A673 (cell line): ENCODE measurements at places on chromosomes 7 and 10. TPM values are rescaled to one million over a fixed set of nuclear protein-coding genes. Genes with fewer than 3 reads are reported as not detected.

GRCh38 chr7:90763108-90763507 is 167.0 kb downstream of the CDK14 start:
- H3K4me1 ChIP-seq = peaks cover 79% of the 10 kb centered on the region
- no peak for DNase-seq
- no peak overlapping the region for H3K4me3 ChIP-seq
- no peaks in the 10 kb centered on the region for H3K27me3 ChIP-seq
- H3K27ac ChIP-seq = no peak overlapping the region
- H3K36me3 ChIP-seq = no peaks in the 10 kb centered on the region

GRCh38 chr7:131265227-131265626 is 62.4 kb upstream of the MKLN1 start:
- DNase-seq = no peak
- H3K27me3 ChIP-seq = no peaks in the 10 kb centered on the region
- no peak overlapping the region for H3K27ac ChIP-seq
- H3K4me1 ChIP-seq = no peaks in the 10 kb centered on the region
- no peak overlapping the region for H3K4me3 ChIP-seq

DNA sequence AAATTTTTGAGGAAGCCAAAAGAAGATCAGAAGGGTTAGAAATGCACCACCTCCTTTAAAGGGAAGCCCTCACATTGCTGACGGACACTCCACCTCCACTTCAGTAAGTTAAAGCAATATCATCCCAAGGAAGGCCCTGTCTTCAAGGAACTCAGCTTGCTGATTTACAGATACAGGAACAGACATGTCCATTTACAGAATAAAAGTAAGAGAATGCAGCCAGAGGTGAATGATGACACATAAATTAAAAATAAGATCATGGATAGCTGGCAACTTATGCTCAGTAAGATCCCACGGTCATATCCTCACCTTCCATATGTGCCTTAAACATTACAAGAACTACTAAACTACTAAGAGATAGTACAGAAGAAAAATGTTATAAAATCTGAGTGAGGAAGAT is 20.4 kb downstream of the GRB10 start:
- H3K4me3 ChIP-seq = no peak overlapping the region
- no peaks in the 10 kb centered on the region for H3K36me3 ChIP-seq
- no peaks in the 10 kb centered on the region for H3K27me3 ChIP-seq
- DNase-seq = no peak

DNA sequence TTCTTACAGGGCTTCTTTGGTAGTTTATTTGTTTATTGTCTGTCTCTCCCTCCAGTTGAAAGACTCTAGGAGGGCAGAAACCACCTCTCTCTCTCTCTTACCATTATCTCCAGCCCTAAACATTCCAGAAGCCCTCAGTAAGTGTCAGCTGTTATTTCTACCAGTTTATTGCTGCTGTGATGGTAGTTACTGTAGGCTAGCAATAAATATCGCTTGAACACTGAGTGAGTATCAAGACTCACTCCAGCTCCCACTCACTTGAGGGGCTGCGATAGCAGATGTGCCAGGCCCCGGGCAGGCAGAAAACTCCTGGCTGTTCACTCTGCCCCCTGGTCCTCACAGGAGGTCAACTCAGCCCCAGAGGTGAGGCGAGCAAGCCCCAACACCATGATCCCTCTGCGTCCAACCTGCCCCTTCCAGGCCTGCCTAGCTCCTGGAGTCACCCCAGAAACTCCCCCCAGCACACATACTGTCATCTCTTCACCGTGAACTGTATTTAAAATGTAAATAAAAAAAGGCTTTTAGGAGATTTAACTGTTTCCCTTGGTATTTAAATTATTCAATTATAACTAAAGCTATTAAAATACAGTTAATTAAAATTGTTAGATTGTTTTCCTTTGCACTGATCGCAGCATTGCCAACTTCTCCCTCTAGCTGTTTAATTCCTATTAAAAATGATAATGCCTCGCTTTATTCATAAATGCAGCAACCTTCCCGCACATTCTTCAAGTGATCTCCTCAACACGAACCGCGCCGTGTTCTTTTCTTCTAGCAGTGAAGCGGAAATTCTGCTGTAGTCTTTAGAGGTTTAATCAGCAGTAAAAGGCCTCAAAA is 321.1 kb upstream of the ZMIZ1 start:
- peaks cover 4% of the 10 kb centered on the region for H3K27me3 ChIP-seq
- H3K4me3 ChIP-seq = no peak overlapping the region
- H3K4me1 ChIP-seq = no peaks in the 10 kb centered on the region
- no peak for DNase-seq
- H3K27ac ChIP-seq = no peak overlapping the region

DNA sequence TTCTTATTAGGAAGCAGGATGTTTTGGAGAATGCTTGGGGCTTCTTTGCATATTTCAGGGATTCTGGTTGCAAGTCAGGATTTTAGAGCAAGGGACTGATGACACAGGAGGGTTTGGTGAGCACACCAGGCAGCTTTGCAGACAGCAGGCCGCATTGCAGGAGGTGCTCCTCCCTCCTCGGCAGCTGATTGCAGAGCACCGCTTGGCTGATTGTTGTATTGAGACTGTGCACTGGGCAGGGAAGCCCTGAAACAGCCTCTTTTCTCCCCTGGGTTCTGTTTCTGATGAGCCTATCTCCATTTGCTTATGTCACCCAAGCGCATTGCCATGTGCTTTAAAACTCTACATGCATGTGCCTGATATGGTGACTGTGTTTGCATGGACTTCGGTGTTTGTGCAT is 769.6 kb downstream of the GRID1 start:
- DNase-seq = no peak
- no peak overlapping the region for H3K4me3 ChIP-seq
- H3K36me3 ChIP-seq = no peaks in the 10 kb centered on the region
- peaks cover 43% of the 10 kb centered on the region for H3K27me3 ChIP-seq
- no peaks in the 10 kb centered on the region for H3K4me1 ChIP-seq

GRCh38 chr7:33887266-33887975 is 17.9 kb upstream of the BMPER start:
- no peak for DNase-seq
- H3K36me3 ChIP-seq = no peaks in the 10 kb centered on the region
- H3K4me3 ChIP-seq = no peak overlapping the region
- no peaks in the 10 kb centered on the region for H3K27me3 ChIP-seq
- no peak overlapping the region for H3K27ac ChIP-seq

GRCh38 chr10:25982107-25982506 is 48.1 kb downstream of the MYO3A start:
- no peak overlapping the region for H3K4me3 ChIP-seq
- no peaks in the 10 kb centered on the region for H3K4me1 ChIP-seq
- H3K27ac ChIP-seq = no peak overlapping the region
- H3K27me3 ChIP-seq = no peaks in the 10 kb centered on the region

GRCh38 chr10:57119684-57120083 is 758.6 kb upstream of the ZWINT start:
- no peaks in the 10 kb centered on the region for H3K36me3 ChIP-seq
- no peaks in the 10 kb centered on the region for H3K27me3 ChIP-seq
- H3K4me3 ChIP-seq = no peak overlapping the region
- no peak for DNase-seq
- no peaks in the 10 kb centered on the region for H3K4me1 ChIP-seq
- no peak overlapping the region for H3K27ac ChIP-seq

DNA sequence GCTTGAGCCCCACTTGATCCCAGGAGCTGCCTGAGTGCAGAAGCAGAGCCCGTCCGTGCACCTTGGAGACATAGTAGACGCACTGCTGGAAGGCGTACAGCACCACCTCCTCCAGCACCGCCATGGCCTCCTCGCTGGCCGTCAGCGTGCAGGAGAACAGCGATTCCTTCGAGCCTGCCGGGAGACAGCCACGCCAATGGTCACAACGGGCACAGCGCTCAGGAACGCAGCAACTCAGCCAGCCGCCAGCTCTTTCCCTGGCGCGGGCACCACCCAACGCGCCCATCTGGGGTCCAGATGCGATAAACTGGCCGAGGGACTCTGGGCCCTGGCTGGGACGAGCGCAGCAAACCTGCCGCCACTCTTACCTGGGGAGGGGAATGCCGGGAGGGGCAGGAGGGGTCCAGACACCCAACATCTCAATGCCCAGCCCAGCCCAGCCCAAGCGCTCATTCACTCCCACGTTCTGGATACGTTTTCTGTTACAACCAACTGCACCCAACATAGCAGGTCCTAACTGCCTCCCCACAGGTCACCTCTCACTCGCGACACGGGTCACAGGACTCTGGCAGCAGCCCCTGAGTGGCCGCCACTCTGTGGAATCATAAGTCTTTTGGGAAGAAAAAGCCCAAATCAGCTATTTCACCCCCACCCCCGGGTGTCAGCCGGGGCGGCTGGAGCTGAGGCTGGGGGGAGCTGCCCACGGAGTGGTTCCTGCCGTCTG is 41.9 kb downstream of the AP5Z1 start:
- no peaks in the 10 kb centered on the region for H3K4me1 ChIP-seq
- no peaks in the 10 kb centered on the region for H3K27me3 ChIP-seq
- DNase-seq = no peak
- no peak overlapping the region for H3K4me3 ChIP-seq
- H3K36me3 ChIP-seq = no peaks in the 10 kb centered on the region

- H3K27me3 ChIP-seq = no peaks in the 10 kb centered on the region
- no peaks in the 10 kb centered on the region for H3K4me1 ChIP-seq
- H3K4me3 ChIP-seq = no peak overlapping the region
Measured at GRCh38 chr10:128922172-128922571, 544.9 kb upstream of the MGMT start.

GRCh38 chr7:92289321-92289720 is 43.5 kb downstream of the ANKIB1 start:
- H3K36me3 ChIP-seq = no peaks in the 10 kb centered on the region
- H3K27ac ChIP-seq = no peak overlapping the region
- H3K27me3 ChIP-seq = no peaks in the 10 kb centered on the region
- DNase-seq = no peak
- no peak overlapping the region for H3K4me3 ChIP-seq

GRCh38 chr7:165661-166337 is 26.6 kb upstream of the FAM20C start:
- no peaks in the 10 kb centered on the region for H3K4me1 ChIP-seq
- DNase-seq = no peak
- no peak overlapping the region for H3K4me3 ChIP-seq
- no peaks in the 10 kb centered on the region for H3K27me3 ChIP-seq
- H3K27ac ChIP-seq = no peak overlapping the region

GRCh38 chr7:122100021-122100420 is 44.0 kb downstream of the AASS start:
- no peak overlapping the region for H3K27ac ChIP-seq
- H3K27me3 ChIP-seq = no peaks in the 10 kb centered on the region
- no peaks in the 10 kb centered on the region for H3K4me1 ChIP-seq
- H3K36me3 ChIP-seq = peaks cover 33% of the 10 kb centered on the region
- DNase-seq = no peak

GRCh38 chr10:116487522-116488430 is 58.0 kb upstream of the PNLIP start:
- no peaks in the 10 kb centered on the region for H3K36me3 ChIP-seq
- DNase-seq = no peak
- H3K4me3 ChIP-seq = no peak overlapping the region

Gene ANLN
- total RNA-seq = 143 and 164 TPM in 2 replicates

Gene TMEM270
- total RNA-seq = not detected in 2 replicates

Gene LMOD2
- not detected in 2 replicates for total RNA-seq

Gene FAM25C
- not detected in 2 replicates for total RNA-seq
